ENCODE measurements at places on chromosomes 12 and 14.
A peak's percentile ranks its signal among the peaks of the same experiment; 100 is the strongest.

- peak; percentile 1 for DNase-seq
These were observed 1.6 kb downstream of the SIX4 start for GRCh38 chr14:60722357-60723115.

- DNase-seq = no peak
These were observed 6.7 kb upstream of the DNAAF2 start for GRCh38 chr14:49641697-49642129.

DNA sequence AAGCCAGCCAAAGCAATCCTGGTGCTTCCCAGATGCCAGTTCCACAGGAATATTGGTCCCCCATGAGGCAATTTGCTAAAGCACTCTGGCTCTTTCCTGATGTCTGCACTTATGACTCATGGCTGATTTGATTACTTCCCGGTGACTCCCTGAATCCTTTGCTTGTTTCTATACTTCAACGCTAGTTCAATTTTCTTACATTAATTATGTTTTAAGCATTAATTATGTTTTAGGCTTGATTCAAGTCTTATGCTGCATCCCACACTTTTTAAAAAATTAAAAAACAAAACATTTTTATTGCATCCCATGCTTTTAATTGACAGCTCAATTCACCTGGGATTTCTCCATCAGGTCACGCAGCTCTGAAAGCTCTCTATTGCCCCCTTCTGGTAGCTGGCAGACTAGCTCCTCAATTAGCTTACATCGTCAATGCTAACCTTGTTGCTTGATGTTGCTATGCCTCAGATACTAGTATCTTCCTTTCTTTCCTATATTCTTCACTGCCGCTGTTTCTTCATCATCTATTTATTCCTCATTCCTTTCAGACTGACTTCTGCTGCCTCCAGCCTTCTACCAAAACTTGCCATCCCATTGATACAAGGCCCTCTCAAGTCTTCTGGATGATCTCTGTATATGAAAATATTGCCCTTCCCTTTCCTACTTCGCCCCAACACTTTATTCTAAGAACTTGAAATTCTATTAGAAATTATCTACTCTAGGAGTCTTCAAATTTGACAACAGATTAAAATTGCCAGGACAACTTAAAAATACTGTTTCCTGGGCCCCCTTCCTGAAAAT lies 32.0 kb downstream of the TSHR start:
- peak; percentile 34 for DNase-seq

GRCh38 chr12:42039176-42039575 lies 105.5 kb downstream of the GXYLT1 start:
- DNase-seq = no peak
